Activated T-helper 1 cell treated with anti-CD3 and anti-CD28 coated beads, Interleukin-2, amount 50 U/mL, for 16 hours (primary cell): ENCODE measurements at places on chromosomes 6 and 20.
A peak's percentile ranks its signal among the peaks of the same experiment; 100 is the strongest.

- DNase-seq = no peak
Measured at GRCh38 chr20:32333181-32333987, 24.7 kb upstream of the ASXL1 start.

DNA sequence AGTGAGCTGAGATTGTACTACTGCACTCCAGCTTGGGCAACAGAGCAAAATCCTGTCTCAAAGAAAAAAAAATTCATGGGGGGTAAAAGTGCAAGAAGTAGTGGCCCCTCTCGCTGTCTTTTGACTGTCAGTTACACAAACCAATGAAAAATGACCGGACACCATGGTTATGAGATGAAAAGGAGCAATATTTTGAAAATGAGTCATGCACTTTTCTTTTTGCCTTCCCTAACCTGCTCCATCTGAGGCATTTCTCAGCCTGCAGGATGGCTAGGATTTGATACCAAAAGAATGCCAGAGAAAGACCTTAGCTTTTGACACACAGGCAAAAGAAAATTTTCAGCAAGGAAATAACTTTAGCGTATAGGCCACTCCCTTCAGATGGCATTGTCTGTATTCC is 181.7 kb upstream of the ARID1B start:
- no peak for DNase-seq

GRCh38 chr6:56766806-56767178 is 124.1 kb upstream of the DST start:
- no peak for DNase-seq

DNA sequence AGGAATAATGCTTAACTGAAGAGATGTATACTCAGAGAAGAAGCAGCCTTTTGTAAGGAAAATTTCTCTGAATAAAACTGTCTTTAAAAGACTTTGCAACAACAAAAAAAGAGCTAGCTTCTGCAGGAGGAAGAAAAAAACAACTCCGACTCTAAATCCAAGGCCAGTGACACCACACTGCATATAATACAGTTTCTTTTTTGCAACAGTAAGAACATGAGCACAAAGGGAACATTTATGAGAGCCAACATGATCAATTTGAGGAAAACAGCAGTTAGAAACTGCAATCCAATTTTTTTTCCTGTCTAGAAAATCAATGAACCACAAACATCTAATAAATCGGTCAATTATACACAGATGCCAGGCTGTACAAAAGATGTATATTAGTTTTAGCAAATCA is 42.9 kb upstream of the UST start:
- DNase-seq = no peak

GRCh38 chr20:46720019-46720418 is 10.6 kb downstream of the SLC2A10 start:
- DNase-seq = no peak

DNA sequence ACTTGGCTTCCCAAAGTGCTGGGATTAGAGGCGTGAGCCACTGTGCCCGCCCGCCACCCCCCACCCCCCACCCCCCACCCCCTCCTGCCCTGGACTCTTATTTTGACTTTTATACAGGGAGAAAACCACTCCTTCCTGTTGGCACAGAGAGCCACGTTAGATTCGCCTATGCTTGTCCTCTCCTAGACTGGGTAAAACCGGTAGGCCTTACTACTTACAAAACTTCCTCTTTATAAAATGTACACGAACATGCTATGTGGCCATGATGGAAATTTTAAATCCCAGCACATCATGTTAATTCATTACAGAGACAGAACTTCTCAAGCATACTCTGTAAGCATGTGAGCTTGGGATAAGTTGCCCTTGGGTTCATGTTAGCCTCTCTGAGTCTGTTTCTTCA is 124.2 kb downstream of the SLC24A3 start:
- no peak for DNase-seq

DNA sequence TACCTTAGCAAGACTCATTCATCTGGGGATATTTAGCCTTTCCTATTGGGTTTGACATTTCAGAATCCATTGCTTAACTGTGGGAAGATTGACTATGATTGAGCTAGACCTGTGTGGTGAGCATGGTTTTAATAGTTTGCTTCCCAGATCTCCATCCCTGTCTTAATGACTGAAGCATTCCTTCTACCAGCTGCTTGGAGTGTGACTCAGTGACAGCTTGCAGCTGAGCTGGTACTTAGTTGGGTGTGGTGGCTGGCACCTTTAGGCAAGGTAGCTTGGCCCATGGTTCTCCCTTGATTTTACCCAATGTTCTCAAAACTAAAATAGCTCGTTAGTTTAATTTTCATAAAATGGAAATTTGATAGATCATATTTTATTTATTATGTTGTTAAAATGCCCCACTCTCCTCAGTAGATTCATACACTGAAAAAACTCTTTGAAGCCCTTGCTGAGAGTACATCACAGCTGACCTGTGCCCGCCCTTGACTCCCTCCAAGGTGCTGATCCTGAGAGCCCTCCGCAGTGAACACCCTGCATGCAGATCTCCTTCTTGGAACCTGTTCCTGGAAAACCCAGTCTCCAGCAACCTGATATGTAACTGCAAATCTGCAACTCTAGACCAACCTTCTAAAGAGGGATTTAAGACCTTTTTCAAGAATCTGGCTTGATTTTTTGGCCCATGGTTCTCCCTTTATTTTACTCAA is 19.1 kb downstream of the DOK5 start:
- no peak for DNase-seq

DNA sequence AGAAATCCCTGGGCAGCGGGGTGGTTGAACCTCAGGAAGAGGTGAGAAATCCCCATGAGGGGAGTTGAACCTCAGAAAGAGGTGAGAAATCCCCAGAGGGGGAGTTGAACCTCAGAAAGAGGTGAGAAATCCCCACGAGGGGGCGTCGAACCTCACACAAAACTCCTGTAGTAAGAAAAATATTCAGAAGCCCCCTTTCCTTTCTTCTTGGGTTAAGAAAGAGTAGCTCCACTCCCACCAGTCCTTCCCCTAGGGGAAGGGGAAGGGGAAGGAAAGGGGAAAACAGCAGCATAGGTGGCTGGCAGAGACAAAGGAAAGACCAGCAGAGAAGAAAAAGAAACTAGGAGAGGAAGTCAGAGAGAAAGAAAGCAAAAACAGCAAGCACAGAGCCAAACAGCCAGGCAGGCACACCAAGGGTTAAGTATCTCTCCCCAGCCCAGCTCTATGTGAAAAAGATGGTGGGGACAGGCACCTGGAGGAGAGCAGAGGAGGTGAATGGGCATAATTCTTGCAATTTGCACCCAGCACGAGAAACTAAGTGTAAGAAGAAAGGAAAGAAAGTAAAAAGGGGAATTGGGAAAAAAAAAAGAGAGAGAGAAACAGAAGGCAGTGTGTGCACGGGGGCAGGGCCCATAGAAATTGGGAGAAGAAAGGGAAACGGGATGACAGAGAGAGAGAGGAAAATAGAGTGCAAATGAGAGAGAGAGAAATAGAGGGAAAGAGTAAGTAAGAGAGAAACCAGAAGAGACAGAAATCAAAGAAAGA is 88.2 kb downstream of the PLG start:
- DNase-seq = no peak

DNA sequence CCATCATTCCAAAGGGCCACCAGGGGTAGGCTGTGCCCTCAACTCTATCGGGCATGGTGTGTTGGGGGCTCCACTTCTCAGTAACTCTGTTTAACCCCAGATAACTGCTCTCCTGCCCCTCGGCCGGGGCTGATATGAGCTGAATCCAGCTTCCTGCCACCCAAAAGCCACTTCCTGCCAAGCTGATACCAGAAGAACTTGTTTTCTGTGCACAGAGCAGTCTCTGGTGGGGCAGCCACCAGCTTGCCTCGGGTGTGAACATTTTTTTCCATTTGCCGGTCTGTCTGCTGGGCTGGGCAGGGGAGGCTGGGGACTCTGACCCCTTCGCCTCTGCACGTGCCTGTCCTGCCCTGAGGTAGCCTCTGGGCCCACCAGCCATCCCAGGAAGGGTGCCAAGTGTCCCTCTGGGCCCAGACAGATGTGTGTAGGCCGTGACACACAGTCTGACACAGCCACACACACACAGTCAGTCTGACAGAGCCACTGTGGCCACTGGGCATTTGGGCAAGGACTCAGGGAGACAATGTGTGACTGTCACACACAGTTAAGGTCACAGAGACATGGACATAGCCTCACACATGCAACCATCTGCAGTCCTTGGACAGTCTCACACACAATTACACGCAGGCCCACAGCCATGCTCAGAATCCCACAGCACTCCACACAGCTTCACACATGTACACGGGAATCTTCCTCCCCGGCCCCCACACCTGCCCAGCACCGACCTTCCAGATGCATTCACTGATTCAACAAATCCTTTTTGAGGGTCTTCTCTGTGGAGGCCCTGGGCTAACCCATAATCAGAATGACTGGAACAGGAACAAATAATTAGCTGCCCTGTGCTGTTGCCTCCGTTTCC is 45.1 kb downstream of the NOL4L start:
- DNase-seq = peak; percentile 51

DNA sequence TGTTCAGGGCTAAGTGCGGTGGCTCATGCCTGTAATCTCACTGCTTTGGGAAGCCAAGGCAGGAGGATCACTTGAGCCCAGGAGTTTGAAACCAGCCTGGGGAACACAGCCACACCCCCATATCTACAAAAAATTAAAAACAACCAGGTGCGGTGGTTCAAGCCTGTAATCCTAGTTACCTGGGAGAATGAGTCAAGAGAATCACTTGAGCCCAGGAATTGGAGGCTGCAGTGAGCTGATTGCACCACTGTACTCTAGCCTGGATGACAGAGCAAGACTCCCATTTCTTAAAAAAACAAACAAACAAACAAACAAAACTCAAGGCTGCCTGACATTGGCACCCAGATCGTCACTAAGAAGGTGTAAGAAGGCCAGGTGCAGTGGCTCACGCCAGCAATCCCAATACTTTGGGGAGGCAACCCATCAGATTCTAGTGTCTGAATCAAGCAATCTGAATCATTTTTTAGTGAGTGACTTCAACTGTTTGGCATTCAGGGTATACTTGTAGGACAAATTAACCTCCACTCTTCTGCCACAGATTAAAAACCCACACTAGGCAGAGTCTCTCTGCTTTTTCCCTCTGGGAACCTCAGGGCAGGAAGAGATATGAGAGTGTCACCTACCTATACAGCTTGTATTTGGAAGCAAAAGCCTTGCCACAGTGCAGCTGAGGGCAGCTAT is 6.1 kb downstream of the PLAGL2 start:
- DNase-seq = no peak

- no peak for DNase-seq
Measured at GRCh38 chr20:50041246-50041873, 58.6 kb downstream of the SNAI1 start.

GRCh38 chr6:13952101-13952500 is 27.3 kb downstream of the RNF182 start:
- DNase-seq = no peak

DNA sequence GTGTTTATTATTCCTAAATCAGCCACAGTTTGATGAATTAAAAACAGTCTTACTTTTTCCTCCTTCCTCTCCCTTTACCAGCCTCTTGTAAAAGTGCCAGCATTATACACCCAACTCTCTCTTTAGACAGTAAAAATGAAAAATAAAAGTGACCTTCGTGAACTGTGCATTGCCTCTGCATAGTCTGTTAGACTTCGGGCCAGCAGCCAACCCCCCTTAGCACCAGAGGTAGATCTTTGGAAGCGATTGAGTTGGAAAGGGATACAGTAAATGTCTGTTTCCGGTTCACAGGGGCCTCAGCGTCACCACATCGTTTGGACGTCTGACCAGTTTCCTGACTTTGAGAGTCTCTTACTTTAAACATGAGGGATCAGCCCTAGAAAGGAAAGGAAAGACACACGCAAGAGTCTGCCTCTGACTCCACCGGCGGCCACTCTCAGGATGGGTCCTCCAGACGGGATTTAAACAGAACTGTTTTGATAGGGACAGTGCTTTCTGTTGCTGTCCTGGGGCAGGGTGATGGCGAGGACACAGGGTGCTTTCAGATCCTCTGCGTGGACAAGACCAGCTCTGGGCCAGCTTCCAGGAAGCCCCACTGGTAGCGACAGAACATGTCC is 206.6 kb upstream of the PREP start:
- no peak for DNase-seq

- DNase-seq = no peak
Measured at GRCh38 chr20:21213691-21214090, 87.8 kb downstream of the KIZ start.

DNA sequence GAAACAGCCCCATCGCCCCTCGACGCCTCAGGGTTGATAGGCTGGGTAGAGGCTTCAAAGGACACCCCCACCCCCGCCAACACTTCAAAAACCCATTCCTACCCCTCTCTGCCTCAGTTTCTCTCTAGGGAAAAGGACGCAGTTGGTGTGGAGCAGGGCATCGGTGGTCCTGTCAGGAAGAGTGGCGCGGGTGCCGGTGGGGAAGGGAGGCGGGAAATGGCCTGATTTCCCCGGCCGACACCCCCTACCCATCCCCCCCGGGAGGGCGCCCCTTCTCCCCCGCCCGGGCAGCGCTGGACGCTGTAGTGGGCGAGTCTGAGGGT is 367 bp downstream of the NRSN2 start:
- no peak for DNase-seq

DNA sequence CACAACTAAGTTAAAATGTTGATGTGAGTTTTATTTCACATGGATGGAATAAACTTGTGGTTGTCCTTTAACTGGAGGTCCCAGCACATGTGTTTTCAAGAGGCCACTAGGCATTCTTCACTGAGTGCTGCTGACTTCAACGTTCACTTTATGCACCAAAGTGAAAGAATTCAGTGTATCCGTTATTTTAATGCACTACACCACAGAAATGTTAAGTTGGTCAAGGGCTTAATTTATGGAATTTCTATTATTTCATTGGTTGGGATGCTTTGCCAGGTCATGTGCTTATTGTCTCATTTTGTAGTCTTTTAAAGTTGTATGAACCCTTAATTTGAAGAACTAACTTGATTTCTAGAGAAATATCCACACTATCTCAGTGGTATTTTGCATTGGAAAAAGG is 106.4 kb downstream of the PPP1R14C start:
- no peak for DNase-seq

DNA sequence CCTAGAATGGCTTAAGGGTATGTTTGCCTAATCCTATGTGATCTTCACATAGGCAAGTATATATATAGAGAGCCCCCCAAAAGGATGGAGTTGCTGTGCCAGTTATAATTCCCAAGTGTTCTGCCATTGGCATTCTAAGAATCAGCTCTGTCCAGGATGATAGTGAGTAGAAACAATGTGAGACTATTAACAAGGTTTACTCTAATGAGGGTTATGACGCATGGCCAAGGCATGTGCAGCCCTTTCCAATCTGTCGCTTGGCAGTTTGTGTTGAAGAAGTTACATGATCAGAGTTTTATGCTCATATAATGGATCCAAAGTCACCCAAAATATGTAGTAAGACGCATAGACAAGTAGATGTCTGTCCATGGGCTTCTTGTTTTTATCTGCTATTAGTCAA is 33.6 kb downstream of the VGLL2 start:
- no peak for DNase-seq

GRCh38 chr20:684676-685319 is 9.2 kb upstream of the SCRT2 start:
- DNase-seq = no peak

- DNase-seq = no peak
Measured at GRCh38 chr20:62835931-62836861, 19.3 kb downstream of the COL9A3 start.

DNA sequence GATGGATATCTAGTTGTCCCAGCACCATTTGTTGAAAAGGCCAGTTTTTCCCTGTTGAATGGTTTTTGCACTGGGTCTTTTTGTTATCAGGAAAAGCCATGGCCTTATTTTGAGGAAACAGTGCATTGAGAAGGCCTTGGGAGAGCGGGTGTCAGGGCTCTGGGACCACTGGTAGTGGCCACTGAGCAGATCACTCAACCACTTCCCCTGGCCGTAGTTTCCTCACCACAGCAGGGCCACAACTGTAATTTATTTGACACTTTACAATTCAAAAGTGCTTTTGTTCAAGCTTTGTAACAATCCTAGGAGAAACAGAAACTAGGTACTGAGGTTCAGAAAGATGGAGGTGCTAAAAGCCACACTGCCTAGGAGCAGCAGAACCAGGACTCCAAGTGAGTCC is 281.8 kb downstream of the GMDS start:
- DNase-seq = no peak
